Stimulated activated naive CD4-positive, alpha-beta T cell (primary cell): ENCODE measurements at places on chromosomes 11 and 22.

- DNase-seq = no peak
These were observed 30.5 kb upstream of the OR10G7 start for GRCh38 chr11:124071623-124071948.

DNA sequence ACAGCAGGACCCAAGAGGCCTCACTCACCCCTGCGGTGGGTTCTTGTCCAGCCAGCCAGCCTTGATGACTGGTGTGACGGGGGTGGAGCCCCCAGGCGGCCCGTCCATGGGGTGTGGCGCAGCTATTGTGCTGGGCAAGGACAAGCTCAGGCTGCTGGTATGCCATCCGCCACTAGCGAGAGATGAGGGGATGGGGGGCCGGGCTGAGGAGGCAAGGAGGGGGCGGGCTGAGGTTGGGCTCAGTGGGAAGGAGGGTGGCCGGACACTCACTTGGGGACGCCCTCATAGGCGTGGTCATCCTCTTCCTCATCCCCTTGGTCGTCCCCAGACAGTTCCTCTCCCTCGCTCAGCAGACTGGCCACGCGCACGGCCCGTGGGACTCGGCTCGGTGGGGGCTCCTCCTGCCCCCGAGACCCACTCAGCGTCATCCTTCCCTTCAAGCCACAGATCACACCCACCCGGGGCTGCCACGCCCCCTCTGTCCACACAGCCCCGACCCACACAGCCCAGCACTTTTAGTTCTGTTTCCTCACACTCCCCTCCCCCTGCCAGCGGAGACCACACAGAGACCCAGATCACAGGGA is 38.0 kb upstream of the PDE2A start:
- DNase-seq = no peak

DNA sequence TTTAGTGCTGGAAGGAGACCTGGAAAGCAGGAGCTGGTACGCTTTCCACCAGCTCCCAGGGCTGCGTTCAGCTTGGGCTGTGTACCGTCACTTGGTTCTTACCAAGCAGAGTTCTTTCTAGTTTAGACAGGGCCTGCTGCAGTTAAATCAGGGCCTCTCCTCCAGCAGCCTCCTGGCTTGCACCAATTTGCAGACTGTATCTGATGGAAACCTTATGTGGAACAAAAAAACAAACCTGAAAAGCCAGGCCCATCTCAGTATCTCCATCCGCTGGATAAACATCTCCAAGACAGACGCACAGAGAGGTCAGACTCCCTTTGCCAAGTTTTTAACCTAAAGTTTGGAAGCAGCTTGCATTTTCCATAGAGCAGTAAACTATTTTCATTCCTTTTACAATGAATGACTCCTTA is 288.6 kb upstream of the SORL1-AS1 start:
- no peak for DNase-seq

DNA sequence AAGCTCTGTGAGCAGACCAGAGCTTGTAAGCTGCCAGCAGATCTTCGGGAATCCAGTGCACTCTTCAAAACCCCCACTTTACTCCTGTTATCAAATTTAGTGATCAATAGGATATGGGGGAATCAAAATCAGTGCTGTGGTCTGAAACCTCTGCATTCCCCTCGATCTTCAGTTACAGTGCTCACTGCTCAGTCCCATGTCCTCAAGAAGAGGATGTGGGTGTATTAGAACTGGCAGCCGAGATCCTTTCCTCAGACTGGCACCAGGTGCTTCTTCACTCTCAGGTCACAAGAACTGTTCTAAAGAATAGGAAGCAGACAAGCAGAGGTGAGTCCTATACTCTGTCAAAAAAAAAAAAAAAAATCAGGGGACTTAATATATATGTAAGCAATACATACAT is 15.3 kb upstream of the MAML2 start:
- DNase-seq = no peak

GRCh38 chr22:43789452-43789851 is 22.7 kb downstream of the EFCAB6 start:
- DNase-seq = no peak

DNA sequence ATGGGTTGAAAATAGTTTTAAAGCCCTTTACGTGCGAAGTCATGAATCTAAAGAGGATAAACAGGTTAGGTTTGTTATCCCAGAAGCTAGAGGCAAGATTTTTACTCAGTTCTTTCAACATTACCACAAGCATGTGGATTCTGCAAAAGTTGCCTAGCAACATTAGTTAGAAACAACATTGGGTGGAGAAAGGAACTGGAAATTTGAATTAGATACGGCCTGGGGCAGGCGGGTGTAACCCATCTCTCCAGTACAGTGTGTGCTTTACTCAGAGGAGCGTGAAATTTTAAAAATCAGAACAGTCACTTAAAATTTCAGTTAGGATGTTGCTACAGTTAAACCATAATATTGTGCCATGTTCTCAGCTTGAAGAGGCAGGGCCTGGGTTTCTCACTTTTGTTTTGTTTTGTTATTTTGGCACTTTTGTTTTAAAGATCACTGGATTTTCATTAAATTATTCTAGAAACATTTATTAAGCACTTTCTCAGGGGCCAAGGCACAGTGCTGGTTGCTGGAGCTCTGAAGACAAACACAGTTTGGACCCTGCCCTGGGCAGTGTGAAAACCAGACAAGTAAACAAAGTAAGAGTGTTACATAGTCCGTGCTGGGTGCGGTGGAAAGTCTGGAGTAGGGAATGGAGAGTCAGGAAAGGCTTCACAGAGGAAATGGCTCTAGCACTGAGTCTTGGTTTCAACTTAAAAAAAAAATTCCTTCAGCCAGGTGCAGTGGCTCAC is 4.4 kb upstream of the WEE1 start:
- no peak for DNase-seq

- no peak for DNase-seq
These were observed 19.8 kb downstream of the DRD4 start for GRCh38 chr11:656866-657265.

- DNase-seq = no peak
These were observed 142.8 kb upstream of the PLET1 start for GRCh38 chr11:112403432-112403831.

DNA sequence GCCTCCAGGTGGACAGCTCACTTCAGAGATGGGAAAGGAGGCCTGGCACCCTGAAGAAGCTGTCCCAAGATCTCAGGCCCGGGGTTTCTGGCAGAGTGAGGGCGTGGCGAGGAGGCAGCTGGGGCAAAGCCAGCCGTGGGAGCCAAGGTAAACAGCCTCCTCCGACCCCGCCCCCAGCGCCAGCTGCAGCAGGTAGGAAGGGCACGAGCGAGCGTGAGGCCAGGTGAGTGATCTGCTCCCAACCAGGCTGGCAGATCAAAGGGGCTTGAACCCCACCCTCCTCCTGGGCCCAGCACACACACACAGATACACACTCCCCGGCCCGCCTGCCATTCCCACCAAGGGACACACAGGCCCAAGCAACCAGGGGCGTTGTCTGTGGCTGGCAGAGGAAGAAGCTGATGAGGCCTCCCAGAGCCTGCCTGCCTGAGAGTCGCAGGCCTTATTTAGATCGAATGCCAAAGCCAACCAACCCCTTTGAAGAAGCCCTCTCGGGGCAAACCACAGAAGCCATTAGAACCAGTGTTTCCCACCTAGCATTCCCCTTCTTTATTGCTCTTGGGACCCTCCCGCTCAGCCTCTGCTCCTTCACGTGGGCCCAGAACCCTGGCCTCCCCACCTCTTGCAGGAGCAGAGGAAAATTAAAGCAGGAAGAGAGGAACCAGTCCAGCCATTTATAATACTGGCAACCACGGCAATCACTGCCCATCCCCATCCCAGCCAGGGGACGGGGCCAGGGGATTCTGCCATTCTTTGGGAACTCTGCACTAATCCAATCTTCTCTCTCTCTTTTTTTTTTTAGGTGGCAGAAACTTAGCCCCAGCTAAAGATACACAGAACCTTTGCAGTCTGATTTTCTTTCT is 5.0 kb downstream of the PDGFB start:
- DNase-seq = peak; percentile 52

GRCh38 chr11:35487532-35488078 is 37.8 kb downstream of the PAMR1 start:
- no peak for DNase-seq

- DNase-seq = no peak
These were observed 2.8 kb downstream of the ZFPL1 start for GRCh38 chr11:65086809-65087208.

GRCh38 chr22:49693848-49694247 is 133.8 kb downstream of the BRD1 start:
- no peak for DNase-seq

- no peak for DNase-seq
These were observed 18.8 kb upstream of the MMP20 start for GRCh38 chr11:102643941-102644340.

DNA sequence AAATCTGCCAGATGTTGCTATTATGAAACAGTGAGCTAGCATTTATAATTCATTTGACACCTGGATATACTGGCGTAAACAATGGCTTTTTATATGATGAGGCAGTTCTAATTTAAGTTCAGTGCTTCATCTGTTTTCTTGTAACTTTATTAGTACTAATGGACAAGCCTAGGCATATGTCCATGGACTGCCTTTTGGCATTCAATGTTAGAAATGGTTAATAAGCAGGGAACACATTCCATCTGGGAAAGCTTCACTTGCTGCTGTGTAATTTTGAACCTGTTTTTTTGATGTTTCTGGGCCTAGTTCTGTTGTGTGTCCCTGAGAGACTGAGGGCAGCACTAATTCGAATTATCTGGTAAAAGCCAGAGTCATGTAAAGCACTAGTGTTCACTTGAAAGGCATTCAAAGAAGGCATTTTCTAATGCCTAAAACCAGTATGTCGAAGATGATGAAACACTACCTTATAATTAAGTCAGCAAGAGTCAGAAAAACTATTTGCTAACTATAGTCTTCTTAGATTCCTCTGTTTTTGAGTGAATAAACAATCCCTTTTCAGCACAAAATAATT is 138.5 kb downstream of the SWAP70 start:
- no peak for DNase-seq

DNA sequence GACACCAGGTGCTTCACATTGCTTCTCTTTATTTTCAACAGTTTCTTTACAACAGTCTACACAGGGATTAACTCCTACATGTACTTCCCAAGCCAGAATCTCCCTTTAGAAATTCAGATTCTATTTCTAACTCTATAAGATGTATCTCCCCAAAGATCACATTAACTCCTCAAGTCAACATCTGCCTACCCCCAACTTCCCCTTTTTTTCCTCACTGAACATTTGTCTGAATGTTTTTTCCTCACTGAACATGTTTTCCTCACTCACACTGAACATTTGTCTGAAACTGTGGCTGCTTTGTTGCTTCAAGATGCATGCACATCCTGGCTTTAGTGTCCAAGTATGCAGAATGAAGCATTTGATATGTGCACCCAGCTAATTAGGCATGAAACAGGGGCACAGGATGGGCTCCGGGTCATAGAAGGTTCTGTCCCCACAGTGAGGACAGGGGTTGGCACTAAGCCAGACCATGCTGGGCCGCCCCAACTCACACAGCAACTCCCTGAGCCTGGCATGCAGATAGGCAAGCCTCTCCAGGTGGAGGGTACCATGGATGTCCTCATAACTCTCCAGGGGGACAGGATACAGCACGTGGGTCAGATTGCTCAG is 11.3 kb downstream of the PRAME start:
- DNase-seq = no peak

- no peak for DNase-seq
These were observed 13.4 kb upstream of the GRK2 start for GRCh38 chr11:67252831-67253239.

- no peak for DNase-seq
These were observed 27.9 kb downstream of the NFAM1 start for GRCh38 chr22:42404266-42404665.

DNA sequence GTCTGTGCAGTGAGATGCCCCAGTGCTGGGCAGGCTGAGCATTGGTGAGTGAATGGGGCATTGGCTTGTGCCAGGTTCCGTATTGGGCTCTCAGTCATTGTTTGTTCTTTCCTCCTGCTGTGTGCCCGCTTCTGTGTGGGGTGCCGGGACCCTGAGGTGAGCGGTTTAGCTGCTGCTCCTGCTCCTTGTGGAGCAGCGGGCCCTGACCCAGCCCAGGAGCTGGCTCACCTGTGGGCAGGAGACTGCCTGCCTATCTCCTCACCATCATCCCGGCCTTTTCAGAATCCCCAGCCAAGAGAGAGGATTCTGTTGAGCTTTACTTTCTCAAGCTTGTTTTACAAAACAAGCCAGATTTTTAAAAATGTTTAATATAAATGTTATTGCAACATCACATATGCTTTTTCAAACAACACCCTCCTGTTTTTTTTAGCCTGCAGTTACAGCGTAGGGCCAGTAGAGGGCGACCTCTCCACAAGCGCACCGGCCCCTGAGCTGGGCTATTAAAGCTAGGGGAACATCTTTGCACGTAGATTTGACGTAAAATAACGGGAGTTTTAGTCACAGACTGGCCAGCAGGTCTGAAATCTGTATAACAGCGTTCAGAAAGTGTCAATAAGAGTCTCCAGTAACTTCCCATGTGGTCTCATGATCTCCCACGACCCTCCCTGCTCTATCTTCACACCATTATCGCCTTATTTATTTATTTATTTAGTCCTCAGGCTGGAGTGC is 25.1 kb upstream of the RELT start:
- DNase-seq = peak; percentile 74

DNA sequence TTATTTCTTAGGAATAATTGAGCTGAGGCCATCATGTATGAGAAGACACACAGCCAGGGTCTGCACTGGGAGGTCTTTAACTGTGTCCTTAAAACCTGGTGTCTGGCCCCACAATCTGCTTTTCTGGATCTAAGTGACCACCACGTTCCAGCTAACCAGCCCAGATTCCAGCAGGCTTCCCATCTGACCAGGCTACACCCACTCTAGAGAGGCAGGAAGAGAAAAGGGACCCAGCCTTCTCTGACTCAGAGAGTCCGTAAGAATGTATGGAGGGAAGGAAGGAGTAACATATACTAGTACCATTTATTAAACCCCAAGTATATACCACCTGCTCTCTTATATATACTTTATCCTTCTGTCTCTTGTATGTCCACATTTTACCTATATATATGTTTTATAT is 80.1 kb downstream of the LDLRAD3 start:
- DNase-seq = no peak

DNA sequence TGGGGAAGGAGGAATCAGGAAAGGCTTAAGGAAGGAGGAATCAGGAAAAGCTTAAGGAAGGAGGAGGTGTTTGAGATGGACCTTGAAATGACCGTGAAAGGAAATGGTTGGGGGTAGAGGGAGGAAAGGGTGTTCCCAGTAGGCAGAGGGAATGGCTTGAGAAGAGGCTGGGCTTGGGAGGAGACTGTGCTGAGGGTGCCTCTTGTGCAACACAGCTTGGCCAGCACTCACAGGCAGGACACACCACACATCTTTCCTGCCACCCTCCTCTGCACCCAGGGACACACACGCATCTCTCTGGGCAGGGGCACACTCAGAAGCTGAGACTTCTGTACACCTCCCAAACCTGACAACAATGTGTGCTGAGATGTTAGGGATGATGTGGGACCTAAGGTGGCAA is 151.4 kb downstream of the FBXO7 start:
- DNase-seq = no peak

- no peak for DNase-seq
These were observed 15.1 kb upstream of the RRAS2 start for GRCh38 chr11:14373941-14374646.

DNA sequence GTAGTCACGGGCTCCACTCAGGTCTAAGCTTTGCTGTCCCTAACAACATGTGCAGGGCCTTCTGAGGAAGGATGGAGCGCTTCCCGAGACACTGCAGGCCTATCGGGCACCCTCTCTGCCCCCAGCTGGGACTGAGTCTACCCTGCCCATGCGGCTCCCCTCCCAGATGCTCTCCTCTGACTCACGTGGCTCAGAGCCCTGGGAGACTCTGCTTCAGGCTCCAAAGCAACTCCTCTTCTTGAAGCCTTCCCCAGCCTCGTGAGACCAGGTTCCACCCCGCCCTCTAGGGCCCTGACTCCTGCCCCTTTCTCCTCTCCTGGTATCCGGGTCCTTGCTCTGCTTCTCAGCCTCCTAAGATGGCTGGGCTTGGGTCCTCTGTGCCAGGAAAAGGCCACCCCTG is 28.4 kb upstream of the ARFGAP3 start:
- DNase-seq = no peak

- no peak for DNase-seq
These were observed 115.0 kb upstream of the CD82 start for GRCh38 chr11:44450295-44450932.
